ENCODE measurements at places on chromosomes 1 and 21.

GRCh38 chr1:206518206-206518605 is 10.9 kb downstream of the RASSF5 start:
- DNase-seq = no peak

DNA sequence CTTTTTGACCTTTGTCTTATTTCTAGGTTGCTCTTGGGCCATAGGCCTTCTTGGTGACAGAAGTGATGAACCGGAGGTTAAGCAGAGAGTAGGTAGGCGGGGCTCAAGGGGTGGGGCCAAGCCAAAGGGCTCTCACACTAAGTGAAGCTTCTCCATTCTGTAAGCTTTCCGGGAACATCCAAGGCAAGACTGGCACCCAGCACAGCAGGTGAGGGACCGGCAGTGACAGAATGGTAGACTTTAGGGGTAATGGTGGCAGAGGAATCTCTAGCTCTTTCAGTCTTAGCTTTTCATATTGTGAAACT is at the start of gene TNFAIP8L2:
TNFAIP8L2 (plus strand) TSS at position 135 of the 305 bp plus-strand sequence. CDS start 2,049 bp downstream, outside the sequence.
- peak; percentile 8 for DNase-seq

GRCh38 chr21:34889676-34890469 is 159.2 kb downstream of the RUNX1 start:
- DNase-seq = peak; percentile 90

DNA sequence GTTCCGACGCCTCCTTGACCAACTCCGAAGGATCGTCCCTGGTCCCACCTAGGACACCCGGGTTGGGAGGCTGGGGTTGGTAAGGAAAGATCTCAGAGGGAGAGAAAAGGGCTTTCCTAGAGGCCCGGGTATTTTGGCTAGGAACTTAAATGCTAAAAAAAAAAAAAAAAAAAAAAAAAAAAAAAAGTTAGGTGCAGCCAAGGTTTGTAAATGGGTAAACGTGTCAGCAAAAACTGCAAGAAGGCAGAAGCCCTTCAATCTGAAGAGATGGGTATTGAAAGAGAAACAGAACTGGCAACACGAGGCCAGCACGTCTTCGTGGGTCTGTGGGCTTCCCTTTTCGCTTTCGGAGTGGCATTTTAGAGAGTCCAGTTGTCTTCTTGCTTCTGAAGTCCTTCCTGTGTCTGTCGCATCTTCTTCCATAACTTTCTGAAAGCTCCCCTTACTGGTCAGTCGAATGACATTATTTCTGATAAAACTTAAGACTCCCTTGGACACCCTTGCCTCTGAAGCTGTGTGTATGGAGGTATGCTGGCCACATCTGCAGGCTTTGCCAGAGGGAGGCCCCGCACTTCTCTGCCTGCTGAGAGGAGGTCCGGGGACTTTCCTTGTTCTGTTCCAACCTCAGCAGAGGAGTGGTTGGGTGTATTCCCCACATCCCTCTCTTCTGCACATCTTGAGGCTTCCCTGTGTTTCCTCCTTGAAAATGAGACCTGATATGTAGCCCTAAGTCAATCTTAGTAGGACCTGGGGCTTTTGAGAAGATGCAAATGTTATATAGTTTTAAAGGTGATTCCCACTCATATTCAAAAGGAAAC is 745 bp downstream of the RCSD1 start:
- no peak for DNase-seq

GRCh38 chr21:16125274-16125673 is 395.5 kb downstream of the USP25 start:
- DNase-seq = no peak
